ENCODE measurements at places on chromosomes 12 and 14. TPM values are rescaled to one million over a fixed set of nuclear protein-coding genes. Genes with fewer than 3 reads are reported as not detected.

- no peak for DNase-seq
Observed at GRCh38 chr14:53621433-53621832, 335.2 kb downstream of the BMP4 start.

Gene JPH4
- not detected for total RNA-seq

Gene KRT3
- total RNA-seq = not detected

Gene LRR1
- total RNA-seq = 53.1 TPM

DNA sequence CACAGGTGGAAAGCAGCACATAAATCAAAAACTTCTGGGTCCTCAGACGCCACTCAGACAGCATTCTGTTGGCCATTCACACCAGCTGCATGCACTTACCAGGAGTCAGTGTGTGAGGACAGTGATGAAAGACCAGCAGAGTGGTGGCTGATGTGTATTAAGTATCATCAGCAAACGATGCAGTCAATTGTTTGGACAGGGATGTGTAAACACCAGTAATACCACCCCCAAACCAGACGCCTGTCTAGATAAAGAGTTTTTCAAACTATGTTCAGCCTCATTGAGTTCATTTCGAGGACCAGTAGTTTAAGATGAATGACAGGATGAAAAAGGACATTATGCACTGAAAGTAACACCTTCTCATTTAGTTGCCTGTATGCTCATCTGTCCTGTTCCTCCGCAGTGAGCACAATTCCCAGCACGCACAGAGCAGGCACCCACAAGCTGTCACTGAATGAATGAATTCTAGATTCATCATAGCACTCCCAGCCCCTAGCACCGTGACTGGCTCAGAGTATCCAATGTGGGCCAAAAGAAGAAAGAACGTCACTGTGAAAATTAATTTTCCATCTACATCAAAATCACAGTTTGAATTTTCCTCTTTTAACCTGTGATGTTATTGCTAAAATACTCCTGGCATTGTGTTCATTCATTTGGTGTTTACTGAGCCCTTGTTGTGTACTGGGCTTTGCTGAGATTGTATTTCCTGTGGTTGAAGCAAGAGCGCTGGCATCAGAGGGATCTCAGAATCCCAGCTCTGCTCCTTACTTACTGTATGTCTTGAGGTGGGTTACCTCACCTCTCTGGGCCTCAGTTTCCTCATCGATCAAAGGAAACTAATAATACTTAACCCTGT is 124.8 kb upstream of the NOS1 start:
- DNase-seq = no peak

- peak; percentile 16 for DNase-seq
Observed at GRCh38 chr14:34364201-34364600, 97.8 kb downstream of the SPTSSA start.

GRCh38 chr14:24673059-24673458 is 39.1 kb upstream of the GZMB start:
- DNase-seq = no peak

- DNase-seq = no peak
Observed at GRCh38 chr12:126163984-126164383, 1098.7 kb downstream of the AACS start.

DNA sequence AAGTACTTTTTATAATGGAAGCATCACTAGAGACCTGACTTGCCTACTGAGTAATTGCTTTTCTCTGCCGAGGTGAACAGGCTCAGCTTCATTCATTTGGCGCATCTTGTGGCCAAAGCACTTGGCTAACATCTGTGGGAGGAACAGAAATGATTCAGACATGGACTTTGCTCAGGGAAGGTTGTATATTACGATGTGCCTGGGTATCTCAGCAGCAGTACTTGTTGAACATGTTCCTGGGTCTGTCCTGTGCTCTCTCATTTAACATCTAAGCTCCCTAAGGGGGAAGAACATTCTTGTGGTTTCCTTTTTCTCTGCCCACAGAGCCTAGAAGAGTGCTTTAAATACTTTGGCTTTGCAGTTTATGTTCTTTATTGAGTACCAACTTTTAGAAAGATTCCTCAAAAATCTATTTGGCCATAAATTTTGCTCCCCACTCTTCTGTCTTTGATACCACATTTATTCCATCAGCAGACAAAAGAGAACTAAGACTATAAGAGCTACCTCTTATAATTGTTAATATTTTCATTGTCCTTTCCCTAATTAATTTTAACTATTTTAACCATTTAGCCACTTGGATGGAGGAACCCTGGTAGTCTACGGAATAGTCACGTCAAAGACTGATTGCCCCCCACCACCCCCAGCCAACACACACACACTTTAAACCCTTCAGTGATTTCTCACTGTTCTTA is 101.2 kb upstream of the EGLN3 start:
- peak; percentile 34 for DNase-seq

Gene ERG28
- total RNA-seq = 6.4 TPM

DNA sequence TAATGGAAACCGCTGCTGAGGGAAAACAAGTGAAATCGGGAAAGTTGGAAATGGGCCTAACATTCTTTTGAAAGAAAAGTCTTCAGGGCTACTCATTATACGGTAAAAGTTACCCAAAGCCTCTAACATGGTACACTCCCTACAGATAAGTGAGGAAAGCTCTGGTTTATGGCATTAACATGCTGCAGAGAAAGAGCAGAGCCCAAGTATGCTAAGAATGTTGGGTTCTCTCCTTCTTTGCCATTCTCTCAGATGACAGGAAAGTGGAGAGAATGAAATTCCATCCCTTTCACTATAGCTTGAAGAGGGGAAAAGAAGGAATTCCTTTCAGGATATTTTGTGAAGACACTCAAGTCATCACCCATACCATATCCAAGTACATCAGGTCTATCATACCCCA is 348.0 kb downstream of the SEC23A start:
- DNase-seq = peak; percentile 1
